ENCODE measurements at places on chromosomes 7 and 10.

DNA sequence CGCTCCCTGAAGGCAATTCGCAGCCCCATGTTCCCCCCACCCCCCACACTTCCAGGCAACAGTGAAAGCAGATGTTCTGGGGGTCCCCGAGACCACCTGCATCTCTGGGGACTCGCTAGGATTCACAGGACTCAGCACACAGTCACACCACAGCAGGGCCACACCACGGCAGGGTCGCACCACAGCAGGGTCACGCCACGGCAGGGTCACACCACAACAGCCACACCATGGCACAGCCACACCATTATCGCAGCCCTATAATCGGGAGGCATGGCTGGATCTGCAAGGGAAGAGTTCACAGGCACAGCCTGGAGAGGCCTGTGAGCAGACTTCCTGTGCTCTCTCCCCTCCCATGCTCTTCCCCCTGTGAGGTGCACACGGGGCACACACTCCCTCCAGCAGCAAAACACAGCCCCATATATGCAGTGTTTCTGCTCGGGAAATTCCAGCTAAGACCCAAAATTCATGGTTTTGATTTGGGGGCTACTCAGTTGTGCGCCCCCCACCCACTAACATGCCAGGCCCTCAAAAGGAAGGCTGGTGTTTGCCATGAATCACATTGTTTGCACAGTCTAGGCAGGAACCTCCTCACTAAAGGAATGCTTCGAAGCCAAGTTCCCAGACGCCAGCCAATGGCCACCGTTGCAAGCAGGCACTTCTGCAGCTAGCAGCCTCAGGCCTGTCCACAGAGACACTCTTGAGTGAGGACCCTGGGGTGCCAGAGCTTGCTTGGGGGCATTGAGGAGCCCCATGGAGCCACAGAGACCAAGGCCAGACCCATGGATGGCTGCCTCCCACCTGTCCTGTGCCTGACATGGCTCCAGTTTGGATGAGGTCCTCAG lies 7.0 kb upstream of the DPYSL4 start:
- DNase-seq = no peak

- peak; percentile 84 for DNase-seq
Measured at GRCh38 chr10:27620430-27621397, 116.6 kb downstream of the RAB18 start.

- no peak for DNase-seq
Measured at GRCh38 chr10:33566426-33566825, 232.0 kb upstream of the NRP1 start.

DNA sequence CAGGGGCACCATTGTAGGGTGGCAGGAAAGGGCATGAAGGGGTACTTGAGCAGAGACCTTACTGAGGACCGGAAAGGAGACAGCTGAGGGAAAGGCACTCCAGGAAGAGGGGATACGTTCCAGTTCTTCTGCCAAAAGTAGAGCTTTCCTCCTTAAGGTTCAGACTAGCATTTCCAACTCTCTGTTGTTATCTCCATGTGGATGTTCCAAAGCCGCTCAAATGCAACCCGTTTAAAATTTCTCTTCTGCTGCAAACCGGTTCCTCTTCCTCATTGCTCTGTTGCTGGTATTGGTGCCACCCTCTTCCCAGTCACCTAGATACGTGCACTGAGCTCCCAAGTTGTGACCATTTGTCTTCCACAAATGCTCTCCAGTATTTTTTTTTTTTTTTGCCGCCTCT lies 47.5 kb downstream of the TMEM209 start:
- no peak for DNase-seq

- DNase-seq = no peak
Measured at GRCh38 chr10:125370578-125370977, 210.2 kb upstream of the CTBP2 start.

- no peak for DNase-seq
Measured at GRCh38 chr10:51313773-51314478, 239.6 kb downstream of the PRKG1 start.

- DNase-seq = no peak
Measured at GRCh38 chr10:23034790-23035189, 60.6 kb upstream of the MSRB2 start.

GRCh38 chr10:78267598-78267997 lies 233.9 kb downstream of the RPS24 start:
- DNase-seq = no peak

DNA sequence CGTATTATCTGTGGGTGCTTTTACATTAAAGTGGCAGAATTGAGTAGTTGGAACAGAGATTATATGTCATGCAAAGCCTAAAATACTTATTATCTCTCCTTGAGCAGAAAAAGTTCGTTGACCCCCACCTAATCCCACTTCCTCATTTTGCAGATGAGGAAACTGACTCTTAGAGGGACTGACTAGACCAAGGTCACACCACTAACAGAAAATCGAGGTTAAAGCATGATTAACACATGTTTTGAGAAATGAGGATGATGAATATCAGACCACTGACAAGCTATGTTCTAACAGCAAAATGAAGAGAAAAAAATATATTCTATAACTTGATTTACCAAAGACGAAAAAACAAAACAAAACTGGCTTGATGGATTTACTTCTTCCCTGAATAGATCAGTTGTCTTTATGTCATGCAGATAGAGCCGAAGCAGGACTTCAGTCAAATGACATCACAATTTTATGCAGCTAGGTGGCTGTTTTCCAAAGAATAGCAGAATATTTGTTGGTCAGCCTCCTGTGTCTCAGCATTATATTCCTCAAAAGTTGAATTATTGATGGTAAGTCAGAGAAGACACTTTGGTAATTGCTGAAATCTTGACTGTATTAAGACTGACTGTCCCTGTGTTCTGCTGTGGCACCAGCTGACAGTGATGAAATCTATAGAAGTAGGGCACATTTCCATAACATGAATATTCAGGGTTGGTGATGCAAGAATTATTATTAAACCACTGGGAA lies 24.2 kb upstream of the SMIM30 start:
- DNase-seq = no peak

- DNase-seq = no peak
Measured at GRCh38 chr10:7547206-7547605, 119.6 kb downstream of the ITIH5 start.

DNA sequence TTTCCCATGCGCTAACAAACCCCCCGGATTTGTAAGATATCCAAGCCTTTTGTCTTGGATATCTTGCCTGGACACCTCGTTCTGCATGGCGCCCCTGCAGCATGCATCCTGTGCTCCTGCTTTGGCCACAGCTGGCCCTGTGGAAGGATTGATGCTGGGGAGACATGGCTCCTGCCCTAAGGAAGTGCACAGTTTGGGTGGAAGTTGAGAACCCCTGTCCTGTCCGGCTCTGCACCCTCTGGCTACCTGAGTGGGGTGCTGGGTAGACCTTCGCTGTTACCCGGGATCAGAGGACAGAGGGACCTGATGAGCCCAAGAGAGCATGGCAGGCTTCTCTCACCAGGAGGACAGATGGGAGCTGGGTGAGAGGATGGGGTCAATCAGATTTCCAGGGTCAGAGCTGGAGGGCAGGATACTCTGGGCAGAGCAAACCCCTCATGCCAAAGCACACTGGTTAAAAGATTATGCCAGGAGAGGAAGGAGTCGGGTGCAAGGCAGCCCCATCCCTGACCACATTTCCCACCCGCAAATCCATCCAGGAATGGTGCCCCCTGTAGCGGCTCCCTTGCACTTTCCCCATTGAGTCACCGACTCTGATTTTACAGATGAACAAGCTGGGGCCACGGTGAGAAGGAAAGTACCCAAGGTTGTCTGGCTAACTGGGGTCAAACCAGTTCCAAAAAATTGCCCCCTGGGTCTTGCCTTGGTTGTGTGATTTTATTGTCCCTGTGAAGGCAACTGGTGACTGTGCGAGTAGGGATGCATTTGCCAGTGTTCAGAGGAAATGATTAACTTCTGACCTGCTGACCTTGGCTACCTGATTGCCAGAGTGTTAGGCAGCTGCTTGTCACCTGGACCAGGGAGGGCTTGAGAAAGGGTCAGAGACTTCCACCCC lies 290.1 kb upstream of the ZMIZ1 start:
- DNase-seq = no peak

GRCh38 chr7:91247500-91247899 lies 16.7 kb upstream of the FZD1 start:
- DNase-seq = no peak

GRCh38 chr10:80486785-80487420 lies 32.8 kb downstream of the TSPAN14 start:
- DNase-seq = no peak

- DNase-seq = no peak
Measured at GRCh38 chr10:17536221-17536620, 81.0 kb downstream of the HACD1 start.

DNA sequence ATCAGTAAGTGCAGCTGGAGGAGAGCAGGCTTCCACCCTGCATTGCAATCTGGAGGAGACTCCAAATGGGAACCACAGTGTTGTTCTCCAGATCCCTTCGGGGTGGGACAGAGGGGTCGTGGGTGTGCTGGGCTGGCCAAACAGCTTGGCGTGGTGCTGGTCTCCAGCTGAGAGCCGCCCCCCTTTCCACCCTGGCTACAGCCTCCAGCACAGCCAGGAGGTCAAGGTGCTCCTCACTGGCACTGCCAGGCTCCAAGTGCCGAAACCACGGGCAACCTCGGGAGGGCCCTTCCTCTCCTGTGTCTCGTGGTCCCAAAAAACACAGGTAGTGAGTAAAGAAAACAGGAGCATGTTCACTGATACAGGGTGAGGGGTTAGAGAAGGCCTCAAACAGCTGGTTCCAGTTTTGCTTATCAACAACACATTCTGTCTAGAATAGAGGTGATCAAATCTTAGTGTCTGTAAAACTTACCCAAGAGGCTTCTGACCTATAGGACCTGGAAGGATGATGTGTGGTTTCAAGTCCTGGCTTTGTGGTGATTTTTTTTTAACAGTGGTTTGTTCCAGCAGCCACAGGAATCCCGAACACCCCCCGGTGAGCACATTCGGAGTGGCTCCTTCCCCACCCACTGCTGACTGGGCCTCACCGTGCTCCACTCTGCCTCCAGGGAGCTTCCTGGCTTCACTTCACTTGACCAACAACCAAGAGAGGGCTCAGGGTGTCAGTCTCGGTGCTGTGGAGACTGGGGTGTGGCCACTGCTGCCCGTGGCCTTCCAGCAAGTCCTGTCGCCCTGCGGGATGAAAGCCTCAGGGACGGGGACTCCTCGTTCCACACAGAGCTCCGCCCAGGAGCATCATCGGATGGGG lies 31.2 kb upstream of the EN2 start:
- DNase-seq = no peak

DNA sequence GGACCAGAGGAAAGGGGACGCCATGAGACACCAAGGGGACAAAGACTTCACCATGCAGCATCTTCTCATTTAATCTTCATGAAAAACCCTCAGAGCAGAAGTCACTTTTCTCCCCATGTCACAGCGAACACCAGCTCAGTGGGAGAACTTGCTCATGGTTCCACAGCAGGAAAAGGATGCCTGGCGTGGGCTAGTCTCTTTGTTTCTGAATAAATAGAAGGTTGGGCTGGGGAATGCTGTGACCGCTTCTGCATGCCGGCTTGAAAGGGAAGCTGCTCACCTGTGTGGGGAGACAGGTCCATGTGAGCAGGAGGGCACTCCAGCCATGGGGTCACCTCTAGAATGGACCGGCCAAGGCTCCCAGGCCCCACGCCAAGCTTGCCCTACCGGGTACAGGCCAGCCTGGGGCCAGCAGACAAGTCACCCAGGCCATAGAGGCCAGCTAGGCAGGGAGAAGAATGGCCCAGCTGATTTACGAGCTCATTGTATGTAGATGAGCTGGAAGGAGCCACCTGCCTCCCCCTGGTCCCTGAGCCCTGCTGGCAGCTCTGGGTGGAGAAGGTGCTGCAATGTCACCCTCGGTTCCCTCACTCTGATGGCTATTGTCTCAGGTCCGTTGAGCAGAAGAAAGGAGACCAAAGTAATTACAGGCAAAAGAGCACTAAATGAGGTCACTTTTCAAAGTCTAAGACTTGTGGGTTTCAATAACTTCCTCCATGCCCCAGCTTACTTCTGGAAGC lies 82.0 kb upstream of the PDZD8 start:
- DNase-seq = no peak

- DNase-seq = no peak
Measured at GRCh38 chr7:78066599-78066998, 268.0 kb downstream of the PHTF2 start.
